NCI-H2171 treated with DMSO at 0.1 percent for 48 hours (cell line): ENCODE measurements at places on chromosomes 16 and 17.

- DNase-seq, result no peak
Measured at GRCh38 chr16:51085271-51085670, 65.8 kb downstream of the SALL1 start.

DNA sequence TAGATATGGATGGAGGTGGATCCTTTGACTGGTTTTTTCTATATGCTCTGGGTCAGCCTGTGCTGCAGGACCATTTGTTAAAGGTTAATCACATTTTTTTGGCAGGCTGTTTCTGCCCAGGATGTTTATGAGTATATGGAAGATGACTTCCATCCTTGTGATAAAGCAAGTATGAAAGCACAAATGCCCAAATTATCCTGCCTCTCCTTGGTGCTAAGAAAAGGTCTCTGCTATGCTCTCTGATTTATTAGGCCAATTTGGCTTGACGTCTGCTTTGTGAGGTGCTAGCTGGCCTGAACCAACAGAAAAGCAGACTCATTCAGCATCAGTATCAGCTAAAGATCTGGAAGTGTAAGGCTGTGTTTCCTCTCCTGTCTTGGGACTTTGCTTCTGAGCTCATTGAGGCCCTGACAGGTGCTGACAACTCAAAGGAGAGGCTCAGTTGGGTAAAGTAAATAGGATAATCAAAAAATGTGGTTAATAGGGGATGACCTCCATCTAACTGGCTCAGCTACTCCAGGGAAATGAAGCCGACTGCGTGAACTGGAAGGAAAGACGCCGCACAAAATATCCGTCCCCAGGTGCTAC lies 15.2 kb downstream of the ANKRD40 start:
- no peak for DNase-seq

- no peak for DNase-seq
Measured at GRCh38 chr16:14303639-14304394, 232.7 kb downstream of the MRTFB start.

DNA sequence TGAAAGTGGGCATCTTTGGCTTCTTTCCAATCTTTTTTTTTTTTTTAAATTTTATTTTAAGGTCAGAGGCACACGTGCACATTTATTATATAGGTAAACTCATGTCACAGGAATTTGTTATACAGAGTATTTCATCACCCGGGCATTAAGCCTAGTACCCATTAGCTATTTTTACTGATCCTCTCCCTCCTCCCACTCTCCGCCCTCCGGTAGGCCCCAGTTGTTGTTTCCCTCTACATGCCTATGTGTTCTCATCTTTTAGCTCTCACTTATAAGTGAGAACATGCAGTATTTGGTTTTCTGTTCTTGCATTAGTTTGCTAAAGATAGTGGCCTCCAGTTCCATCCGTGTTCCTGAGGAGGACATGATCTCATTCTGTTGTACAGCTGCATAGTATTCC lies 108.5 kb downstream of the CYB561 start:
- no peak for DNase-seq
